ENCODE measurements at places on chromosomes 7 and 10.

DNA sequence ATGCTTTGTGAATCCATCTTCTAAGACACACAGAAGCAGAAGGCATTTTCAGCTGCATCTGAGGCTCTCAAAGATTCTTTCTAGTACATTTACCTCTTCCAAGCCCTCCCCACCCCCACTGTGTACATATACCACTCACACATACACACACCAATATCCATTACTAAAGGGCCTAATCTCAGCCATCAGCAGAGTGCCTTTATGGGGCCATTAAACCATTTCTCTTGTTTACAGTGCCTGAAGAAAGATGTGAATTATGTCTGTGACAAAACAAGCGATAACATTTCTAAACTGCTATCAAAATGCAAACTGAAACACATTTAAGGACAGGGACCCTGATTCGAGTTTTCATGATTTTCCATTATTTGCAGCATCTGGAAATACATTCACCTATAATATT, 40.0 kb downstream of the ETV1 start:
- no peak for DNase-seq

DNA sequence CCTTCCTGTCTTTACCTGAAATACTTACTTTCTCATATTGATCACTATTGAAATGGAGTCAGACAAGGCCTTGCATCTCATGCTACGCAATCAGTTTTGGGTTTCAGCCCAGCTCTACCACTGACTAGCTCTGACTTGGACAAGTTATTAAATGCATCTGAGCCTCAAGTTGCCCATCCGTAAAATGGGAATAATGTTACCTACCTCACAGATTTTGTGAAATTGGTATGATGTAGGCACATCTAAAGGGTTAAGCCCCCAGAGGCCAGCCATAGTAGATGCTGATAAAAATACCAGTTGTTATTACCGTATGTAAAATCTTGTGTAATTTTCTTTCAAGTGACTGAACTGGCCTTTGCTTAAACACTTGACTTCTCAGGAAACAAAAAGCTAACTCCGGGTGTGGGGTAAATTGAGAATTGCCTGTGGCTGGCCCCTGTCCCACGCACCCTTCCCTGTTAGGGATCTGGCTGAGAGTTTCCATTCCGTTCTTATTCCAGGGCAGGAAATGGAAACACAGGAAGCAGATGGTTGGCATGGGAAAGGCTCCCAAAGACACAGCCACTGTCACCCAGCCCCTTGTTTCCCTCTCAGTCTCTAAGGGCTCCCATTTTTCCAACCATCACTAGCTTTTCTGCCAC, 7.5 kb downstream of the DUSP5 start:
- DNase-seq: no peak

DNA sequence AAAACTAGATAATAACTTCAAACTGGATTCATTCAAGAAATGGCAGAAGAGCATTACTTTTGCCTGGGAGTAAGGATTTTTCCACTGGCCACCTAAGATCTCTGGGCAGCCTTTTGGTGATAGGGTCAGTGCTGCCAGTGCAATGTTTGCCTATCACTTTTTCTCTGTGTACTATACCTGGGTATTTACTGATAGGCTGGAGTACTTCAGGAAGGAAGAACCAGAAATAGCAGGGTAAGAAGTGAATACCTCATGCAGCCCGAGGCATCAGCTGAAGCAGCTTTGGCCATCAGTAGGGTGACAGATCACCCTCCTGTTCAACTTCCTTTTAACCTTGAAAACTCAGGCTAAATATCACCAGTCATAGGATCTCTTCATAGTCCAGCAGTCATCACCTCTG, 5.5 kb upstream of the PAPSS2 start:
- DNase-seq: no peak

DNA sequence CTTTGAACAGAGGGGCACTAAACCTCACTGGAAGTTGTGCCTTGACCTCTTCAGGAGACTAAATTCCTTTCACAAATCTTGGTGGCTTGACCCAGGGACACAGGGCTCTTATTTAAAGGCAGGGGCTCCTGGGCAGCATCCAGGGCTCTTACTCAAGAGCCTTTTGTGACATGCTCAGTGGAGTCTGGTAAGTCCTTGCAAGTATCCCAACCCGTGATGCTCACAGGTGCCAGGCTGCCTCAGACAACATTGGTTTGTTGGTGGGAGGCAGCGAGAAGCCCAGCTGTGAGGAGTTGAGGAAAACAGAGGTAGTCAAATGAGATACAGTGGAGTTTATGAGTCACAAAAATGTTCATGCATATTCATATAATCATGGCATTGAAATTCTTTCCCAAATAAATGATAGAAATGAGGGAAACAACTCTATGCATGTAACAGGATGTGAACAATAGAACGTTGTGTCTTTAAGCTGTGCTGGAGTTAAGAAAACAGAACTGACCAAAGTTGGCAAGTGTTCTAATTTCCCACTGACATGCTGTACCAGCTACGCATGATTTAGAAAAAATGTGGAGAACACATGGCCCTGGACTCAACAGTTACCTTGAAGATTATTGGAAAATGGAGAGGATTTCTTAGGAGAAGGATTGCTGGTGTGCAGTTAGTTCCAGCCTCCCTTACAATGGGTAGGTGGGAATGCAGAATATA, 654.5 kb upstream of the COBL start:
- no peak for DNase-seq

GRCh38 chr7:116522247-116522646, 2.6 kb upstream of the CAV1 start:
- peak; percentile 91 for DNase-seq

GRCh38 chr7:105118612-105119600, 104.9 kb downstream of the KMT2E start:
- DNase-seq: no peak

DNA sequence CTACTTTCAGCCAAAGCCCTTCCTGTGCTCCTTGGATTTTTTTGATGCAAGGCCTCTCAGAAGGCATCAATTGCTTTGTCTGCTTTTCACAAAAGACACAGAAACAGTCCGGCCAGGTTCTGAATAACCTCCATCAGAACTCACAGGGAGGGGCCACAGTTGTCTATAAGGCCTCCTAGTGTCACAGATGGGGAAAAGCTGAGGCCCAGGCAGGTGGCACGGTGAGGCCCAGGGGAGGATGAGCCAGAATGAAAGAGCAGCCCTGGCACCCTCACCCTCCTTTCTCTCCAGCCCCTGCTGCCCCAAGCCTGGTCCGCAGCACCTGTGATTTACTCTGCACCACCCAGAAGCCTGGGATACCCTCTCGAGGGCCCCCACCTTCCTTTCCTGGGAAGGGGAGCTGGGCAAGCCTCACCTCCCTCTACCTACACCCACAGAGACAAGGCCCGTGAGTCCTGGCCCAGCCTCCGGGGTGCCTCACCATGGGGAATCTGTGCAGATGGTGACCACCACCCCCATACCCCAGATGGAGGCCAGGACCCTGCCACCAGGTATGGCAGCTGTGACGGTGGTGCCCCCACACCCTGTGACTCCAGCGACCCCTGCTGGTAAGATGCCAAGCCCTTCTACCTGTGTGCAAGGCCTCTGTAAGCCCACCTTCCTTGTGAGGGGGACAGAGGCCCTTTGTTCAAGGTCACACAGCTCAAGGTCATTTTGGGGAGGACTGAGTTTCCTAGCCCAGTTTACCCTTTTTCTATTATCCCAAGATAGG, 26.2 kb upstream of the ZNF467 start:
- DNase-seq: no peak

DNA sequence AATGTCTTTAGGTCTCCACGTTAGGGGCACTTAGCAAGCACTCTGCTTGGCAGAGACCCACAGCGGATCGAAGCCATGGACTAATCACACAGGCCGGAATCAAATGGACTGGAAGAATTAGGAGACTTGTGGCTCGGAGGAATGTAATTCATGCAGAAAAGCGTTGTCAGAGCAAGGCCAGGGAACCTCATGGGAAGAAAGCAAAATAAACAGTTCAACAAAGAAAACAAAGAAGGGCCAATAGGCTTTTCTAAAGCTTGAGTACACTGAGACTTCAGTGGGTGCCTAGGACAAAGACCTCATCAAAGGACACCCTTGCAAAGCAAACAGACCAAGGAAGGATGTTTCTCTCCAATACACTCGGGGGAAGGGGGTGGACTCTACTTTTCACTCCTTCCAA, 171.1 kb downstream of the GLI3 start:
- no peak for DNase-seq
